Liver (tissue), 10 donors: ENCODE measurements at places on chromosomes 6 and 20. TPM values are rescaled to one million over a fixed set of nuclear protein-coding genes. Genes with fewer than 3 reads are reported as not detected.

- no peak for DNase-seq
Measured at GRCh38 chr6:101883505-101883904, 490.0 kb downstream of the GRIK2 start.

DNA sequence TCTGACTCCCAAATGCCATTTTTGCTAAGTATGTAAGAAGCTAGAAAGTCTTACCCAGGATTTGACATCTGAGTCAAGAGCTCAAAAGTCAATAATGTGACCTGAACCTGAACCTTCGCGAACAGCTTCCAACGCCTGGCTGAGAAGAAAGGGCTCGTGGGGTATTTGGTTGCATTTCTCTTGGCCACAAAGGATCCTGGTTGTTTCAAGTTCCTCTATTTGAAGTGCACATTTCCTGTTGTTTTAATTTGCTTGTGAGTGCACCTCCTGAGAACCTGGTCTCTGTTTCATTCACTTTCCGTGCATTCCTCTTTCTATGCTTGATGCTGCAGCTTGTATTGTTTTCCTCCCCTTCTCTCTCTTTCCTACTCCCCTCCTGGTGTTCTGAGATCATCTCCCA is 212.5 kb downstream of the FOXA2 start:
- DNase-seq = no peak

DNA sequence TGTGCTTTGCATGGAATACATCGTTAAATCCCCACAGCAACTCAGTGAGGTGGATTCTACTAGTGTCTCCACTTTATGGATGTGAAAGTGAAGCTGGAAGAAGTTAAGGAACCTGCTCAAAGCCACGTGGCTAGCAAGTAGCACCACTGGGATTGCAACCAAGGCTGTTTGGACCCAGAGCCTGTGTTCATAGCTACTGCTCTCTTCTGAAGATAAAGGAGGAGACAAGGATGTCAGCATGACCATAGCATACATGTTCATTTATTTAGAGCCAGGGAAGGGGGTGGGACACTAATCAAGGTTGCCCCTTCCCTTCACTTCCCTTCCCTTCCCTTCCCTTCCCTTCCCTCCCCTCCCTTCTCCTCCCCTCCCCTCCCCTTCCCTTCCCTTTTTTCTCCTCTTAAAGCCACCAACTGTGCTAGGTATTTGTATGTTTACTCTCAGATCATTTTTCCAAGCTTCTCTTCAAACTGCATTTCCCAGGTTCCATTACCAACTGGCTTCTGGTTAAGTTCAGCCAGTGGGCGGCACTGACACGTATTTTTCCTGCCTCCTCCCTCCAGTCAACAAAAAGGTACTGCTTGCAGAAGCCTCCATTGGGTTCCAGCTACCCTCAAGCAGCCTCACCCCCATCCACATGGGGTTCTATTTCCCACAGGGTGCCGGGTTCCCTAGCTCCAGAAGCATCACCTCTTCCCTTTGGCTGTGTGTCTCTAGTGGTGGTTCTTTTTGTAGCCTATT is 134.9 kb downstream of the BCAS1 start:
- DNase-seq = no peak

- DNase-seq = no peak
Measured at GRCh38 chr20:8515810-8516435, 383.9 kb downstream of the PLCB1 start.

GRCh38 chr20:3330046-3330741 is 77.3 kb downstream of the DNAAF9 start:
- DNase-seq = no peak

- DNase-seq = no peak
Measured at GRCh38 chr6:37514321-37514771, 14.7 kb upstream of the CCDC167 start.

DNA sequence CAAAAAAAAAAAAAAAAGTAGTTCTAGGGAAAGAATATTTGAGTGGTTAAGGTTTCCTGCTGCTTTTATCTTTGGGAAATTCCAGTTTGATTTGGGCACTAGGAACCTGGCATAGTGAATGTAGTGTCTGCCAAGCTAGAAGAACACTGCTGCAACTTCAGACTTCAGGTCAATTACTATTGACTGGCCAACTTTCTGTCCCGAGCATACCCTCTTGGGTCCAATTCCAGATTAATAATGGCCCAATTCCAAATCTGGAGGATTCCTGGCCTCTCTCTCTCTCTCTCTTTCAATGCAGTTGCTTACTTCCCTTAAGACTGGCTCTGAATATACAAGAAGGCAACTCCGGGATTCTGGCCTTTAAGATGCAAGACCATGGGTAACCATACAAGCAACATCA is 74.9 kb downstream of the ANKEF1 start:
- no peak for DNase-seq

- no peak for DNase-seq
Measured at GRCh38 chr6:117423754-117424153, 2.0 kb downstream of the ROS1 start.

STX11 gene
- total RNA-seq = 4.9 TPM

SULF2 gene
- 12.6 TPM for total RNA-seq

TCF19 gene
- 16.8 TPM for total RNA-seq

DUSP15 gene
- total RNA-seq = 0.42 TPM
